Fibroblast of skin of right quadriceps (primary cell): ENCODE measurements at places on chromosomes 1 and 21.

DNA sequence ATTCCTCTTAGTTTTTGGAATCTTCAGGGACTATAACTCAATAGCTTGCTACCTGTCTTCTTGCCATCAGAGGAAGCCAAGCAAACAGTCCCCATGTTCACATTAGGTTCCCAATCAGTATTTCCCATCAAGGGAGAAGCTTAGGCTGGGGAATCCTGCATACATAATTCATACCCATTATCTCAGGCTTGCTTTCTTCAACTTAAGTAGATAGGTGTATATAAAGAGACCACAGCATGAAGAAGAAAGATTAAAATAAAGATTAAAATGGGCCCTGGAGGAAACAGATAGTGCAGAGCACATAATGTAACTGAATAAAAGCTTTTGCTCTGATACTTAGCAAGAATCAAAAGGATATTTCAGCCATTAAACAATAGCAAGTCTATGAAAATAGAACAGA is 29.0 kb upstream of the KCNK1 start:
- no peak for DNase-seq

DNA sequence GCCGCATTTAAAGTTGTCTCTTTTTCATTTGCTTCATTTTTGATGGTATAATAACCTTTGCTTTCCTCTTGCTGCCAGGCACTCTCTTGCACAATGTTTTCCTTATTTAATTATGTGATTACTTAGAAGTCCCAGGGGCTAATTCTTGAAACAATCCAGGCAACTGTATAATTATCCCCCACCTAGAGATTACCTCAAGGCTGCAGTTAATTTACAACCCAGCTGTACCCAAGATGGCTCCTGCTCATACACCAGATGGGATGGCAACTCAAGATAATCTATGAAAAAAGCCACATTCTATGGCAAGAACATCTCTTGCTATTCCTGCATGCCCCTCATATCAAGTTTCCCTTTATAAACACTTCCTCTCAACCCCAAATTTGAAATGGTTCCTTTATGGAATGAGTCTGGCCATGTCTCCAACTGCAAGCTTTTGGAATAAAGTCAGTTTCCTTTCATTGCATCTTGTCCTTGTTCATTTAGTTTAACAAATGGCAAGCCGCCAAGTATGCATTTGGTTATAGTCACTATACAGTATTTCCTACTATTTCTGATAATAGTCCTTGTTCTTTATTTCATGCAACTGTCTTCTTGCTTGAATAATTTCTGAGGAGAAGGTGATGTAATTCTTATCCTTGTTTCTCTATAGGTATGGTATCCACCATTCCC is 1042.6 kb downstream of the PLA2G4A start:
- no peak for DNase-seq

GRCh38 chr1:155136748-155137147 is 1.1 kb downstream of the SLC50A1 start:
- no peak for DNase-seq

DNA sequence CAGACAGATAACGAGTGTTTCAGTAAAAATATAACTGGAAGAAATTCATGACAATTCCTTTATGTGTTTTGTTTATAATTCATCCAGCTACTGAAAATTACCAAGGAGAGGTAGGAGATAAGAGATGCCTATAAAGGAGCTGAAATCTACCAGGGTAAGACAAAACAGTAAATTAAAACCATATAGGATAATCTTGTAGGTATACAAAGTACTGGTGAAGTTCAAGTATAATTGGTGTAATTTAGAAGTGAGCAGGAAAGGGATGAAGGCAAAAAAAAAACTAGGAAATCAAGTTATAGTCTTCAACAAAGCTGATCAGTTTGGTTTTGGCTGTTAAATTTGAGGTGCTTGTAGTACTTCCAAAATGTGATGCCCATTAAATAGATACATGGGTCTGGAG is 1.2 kb upstream of the WARS2 start:
- DNase-seq, result no peak

GRCh38 chr1:160963521-160963920 is 8.9 kb upstream of the ITLN2 start:
- DNase-seq, result no peak

DNA sequence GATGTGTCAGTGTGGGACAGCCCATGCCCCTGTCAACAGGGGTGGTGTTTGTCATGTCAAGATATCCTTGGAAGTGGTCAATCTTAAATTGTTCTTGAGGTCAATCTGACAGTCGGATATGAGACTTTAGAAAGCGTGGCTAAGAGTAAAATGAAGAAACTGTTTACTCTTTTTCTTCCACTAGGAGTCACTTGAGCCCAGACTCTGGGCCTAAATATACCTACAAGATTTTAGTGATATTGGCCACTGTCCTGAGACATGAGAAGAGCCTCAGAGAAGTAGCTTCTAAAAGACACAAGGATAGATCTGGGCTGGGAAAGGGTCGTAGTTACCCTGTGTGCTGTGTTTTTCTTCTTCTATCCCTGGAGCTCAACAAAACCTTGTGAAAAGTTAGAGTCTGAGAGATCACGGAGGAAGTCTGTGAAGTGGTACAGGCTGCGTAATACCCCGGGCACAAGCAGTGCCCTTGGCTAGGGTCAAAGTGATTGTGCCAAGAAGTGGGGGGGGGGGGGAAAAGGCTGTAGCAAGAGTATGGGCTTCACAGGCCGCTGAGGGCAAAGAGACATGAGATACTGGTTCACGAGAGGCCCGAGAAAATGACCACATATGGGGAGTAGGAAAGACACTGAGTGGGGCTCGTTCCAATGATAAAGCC is 355.2 kb upstream of the GREM2 start:
- no peak for DNase-seq

DNA sequence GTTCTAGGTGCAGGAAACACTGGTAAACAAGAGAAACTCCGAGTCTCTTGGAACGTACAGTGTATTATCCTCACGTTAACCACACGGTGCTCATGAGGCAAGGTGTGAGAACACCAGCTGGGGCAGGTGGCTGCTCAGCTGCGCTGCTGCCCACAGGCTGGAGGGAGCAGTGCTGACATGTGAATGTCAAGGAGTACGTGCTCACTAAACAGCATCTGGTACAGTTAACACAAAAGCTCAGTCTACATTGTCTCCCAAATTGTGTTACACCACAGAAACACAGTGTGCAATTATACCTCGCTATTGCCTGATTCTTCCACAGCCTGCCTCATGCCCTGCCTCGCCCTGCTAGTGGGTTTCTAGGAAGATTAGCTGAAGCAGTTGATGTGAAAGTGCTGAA is 138.4 kb downstream of the GLIS1 start:
- no peak for DNase-seq

- no peak for DNase-seq
Observed at GRCh38 chr1:221644663-221645258, 97.1 kb downstream of the DUSP10 start.

GRCh38 chr1:21564521-21565095 is 55.4 kb downstream of the ALPL start:
- DNase-seq, result no peak

- no peak for DNase-seq
Observed at GRCh38 chr21:40421121-40421520, 425.8 kb downstream of the DSCAM start.

DNA sequence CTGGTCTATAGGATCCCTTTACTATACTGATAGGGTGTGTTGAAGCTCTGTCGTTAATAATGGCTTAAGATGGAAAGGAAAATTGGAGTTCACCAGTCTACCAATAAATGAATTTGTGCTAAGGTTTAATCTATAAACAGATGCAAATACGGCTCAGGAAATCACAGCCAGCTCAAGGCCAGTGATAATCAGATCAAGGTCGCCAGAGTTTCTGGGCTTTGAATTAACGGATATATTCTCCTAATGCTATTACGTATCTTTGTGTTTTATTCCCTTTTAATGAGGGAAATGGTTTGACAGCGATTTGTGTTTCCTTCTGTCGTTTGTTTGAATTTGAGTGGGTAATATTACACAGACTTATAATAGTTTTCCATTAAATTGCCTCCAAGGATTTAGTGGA is 279.6 kb downstream of the BACH1 start:
- DNase-seq, result no peak

DNA sequence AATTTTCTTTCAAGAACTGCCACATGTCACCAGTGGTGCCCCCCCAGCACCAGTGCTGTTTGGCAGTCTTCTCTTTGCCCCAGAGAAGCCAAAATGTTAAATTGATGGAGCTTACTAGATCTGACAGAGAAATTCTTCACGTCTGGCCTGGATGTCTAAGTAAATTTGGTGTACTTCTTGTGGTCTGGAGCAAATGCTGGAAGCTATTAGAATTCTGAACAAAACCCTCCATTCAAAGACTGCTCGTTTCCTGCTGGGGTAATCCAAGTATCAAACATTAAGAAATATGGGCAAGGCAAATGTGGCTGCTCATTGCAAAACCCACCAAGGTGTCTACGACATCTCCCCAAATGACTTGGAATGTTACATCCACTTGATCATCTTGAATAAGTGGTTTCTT is 92.3 kb downstream of the ROR1 start:
- DNase-seq, result no peak

- no peak for DNase-seq
Observed at GRCh38 chr1:42034426-42034825, 115.7 kb upstream of the HIVEP3 start.

GRCh38 chr1:111647736-111648135 is 28.1 kb downstream of the RAP1A start:
- no peak for DNase-seq

DNA sequence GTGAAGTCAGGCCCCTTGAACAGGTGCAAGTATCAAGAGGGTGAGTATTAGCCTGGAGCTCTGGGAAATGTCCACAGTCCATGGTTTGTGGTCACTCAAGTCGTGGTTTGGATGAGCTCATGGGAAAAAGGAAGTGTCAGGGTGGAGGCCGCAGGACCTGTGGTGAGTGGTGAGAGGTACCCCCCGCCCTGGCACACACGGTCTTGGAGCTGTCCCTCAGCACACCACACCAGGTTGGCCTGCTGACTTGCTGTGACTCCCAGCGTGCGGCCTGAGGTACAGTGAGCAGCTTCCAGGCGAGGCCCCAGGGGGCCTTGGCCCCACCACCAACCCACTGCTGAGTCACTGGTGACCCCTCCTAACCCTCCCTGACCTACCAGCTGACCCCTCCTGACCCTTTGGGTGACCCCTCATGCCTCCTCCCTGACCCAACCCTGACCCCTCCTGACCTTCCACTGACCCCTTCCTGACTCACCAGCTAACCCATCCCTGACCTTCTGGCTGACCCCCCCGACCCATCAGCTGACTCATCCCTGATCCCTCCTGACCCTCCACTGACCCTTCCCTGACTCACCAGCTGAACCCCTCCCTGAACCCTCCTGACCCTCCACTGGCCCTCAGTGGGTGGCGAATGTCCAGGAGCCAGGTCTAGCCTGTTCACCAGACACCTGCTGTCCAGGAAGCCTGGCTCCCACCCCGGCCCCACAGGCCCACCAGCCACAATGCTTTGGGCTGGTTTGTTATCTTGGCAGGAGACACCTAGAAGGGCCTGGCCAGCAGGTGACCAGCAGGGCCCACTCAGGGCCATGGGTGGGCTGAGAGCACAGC is 34.8 kb upstream of the RNF187 start:
- no peak for DNase-seq

GRCh38 chr1:44050261-44050660 is 19.0 kb upstream of the SLC6A9 start:
- DNase-seq, result no peak

- DNase-seq, result no peak
Observed at GRCh38 chr1:240813720-240814119, 201.8 kb upstream of the GREM2 start.

DNA sequence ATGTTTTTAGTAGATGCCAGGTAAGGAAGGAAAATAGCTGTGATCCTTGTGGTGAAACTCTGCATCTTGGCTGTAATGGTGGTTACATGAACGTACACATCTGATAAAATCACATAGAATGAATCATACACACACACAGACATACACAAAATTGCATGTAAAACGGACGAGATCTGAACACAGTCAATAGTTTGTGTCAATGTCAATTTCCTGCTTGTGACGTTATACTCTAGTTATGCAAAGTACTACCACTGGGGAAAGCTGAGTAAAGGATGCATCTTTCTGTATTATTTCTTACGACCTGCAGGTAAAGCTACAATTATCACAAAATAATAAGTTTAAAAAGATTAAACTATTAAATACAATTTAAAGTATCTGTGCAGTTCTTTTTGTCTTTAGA is 493.7 kb upstream of the ZP4 start:
- DNase-seq, result peak; percentile 24

- peak; percentile 48 for DNase-seq
Observed at GRCh38 chr21:35150562-35151226, 101.6 kb upstream of the RUNX1 start.

GRCh38 chr1:74673351-74674111 is at the start of gene ERICH3:
Gene ERICH3 (minus strand): TSS chr1:74673792. CDS start chr1:74673519, 273 bp downstream.
- no peak for DNase-seq

GRCh38 chr1:9246215-9246614 is 11.6 kb downstream of the H6PD start:
- no peak for DNase-seq

GRCh38 chr1:205287767-205288559 is 33.6 kb downstream of the NUAK2 start:
- DNase-seq, result peak; percentile 50

GRCh38 chr1:150995460-150995859 is 11.2 kb downstream of the MINDY1 start:
- DNase-seq, result no peak

GRCh38 chr1:54400329-54400728 is 5.9 kb downstream of the SSBP3 start:
- DNase-seq, result no peak

DNA sequence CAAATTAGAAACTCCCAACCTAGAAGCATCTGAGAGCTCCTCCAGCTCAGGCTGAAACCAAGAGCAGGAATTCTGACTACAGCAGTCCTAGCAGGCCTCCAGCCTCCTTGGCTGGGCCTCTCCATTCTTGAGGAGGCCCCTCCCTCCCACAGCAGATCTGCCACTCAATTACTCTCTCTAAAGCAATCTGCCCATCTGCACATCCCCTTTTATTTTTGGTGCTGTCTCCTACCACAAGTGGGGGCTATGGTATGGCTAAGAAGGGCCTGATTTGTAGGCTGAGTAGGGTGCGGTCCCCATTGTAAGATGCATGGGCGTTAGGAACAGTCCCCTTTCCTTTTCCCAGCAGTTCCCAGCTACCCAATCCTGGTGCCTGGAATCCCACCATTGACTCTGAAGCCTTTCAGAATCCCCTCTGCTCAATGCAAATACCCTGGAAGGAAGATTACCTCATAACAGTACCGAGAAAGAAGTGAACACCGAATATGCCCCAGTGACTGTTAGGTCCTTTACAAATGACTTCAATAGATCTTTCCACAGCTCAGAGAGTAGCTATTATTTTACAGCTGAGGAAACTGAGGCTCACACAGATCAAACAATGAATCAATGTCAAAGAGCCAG is 11.6 kb upstream of the TTC39A start:
- no peak for DNase-seq
